ENCODE measurements at places on chromosomes 2 and 18. TPM values are rescaled to one million over a fixed set of nuclear protein-coding genes. Genes with fewer than 3 reads are reported as not detected.

Gene PDE11A
- 0.29 TPM for total RNA-seq

GRCh38 chr2:105771836-105772235 lies 27.1 kb downstream of the NCK2 start:
- no peak for DNase-seq

Gene CDKL4
- total RNA-seq: 0.63 TPM

DNA sequence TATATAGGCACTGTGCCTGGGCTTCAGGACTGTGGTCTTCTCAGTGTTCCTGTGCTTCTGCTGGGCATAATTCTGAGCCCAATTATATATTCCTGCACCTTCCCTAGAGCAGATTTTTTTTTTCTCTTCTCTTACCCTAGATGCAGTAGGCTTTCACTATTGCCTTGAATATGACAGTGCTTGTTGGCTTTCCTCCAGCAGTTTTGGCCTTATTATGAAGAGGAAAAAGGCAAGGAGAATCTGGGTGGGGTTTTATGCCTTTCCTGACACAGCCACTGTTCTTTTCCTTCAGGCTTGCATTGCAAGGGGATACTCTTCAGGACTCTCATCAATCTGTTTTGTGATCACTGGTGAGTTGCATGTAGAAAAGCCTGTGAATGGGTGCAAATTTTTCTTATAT lies 221.9 kb upstream of the CELF4 start:
- no peak for DNase-seq
